ENCODE measurements at places on chromosomes 3 and 15.

DNA sequence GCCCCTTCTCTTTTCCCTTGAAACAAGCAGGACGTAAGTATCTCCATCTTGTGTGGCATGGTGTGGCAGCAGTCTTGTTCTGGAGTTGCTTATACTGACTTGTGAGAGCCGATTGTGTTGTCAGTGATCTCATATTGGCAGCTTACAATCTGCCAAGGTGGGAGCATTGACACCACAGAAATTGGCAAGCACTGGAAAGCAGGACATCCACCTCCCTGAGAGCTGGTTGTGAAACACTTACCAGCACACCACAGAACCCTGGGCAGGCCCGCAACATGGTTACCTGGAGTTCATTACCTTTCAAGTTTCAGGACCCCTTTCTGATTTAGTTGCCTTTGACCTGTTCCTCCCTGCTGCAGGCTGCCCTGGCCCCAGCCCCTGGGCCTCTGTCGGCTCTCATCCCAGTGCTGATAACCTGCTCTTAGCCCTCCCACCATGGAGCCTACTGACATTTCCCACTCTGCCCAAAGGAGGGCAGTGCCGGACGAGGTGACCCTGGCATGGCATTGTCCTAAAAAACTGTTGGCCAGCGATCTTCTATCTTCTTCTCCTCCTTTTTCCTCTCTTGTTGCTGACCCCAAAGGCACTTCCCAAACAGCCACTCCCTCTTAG lies 10.6 kb upstream of the ATP2B2 start:
- no peak for DNase-seq

GRCh38 chr3:182323898-182324297 lies 469.4 kb upstream of the ATP11B start:
- DNase-seq: no peak

DNA sequence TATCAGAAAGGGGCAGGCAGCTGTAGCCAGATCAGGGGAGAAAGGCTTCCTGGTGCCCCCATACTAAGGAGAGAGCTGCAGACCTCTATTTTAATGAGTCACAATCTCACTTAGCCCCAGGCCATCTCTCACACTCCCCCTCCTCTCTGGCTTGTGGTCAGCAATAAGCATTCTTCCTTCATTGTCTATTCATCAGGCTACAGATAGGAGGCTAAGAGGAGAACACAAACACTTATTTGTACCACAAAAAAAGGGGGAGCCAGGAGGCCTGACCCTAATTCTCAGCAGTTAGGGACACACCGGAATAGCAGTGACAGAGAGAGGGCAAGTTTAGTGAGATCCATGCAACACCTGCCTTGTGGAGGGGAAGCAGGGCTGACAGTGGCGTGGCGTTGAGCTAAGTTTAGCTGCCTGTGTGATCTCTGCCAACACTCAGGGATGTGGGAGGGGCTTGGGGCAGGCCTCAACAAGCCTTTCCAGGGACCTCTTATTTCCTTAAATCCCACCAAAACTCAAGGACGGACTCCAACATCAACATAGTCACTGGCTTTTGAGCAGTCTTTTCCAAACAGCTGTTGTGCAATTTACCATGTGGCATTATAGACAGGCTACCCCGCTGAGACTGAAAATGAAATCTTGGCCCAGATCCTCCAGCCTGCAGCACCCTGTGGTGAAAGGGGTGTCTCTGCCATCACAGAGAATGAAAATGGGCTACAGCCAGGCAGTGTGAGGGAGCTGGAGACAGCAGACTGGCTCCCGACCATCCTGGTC lies 191.9 kb upstream of the TSC22D2 start:
- no peak for DNase-seq

- no peak for DNase-seq
These were observed 48.7 kb downstream of the ECT2 start for GRCh38 chr3:172799246-172799645.

DNA sequence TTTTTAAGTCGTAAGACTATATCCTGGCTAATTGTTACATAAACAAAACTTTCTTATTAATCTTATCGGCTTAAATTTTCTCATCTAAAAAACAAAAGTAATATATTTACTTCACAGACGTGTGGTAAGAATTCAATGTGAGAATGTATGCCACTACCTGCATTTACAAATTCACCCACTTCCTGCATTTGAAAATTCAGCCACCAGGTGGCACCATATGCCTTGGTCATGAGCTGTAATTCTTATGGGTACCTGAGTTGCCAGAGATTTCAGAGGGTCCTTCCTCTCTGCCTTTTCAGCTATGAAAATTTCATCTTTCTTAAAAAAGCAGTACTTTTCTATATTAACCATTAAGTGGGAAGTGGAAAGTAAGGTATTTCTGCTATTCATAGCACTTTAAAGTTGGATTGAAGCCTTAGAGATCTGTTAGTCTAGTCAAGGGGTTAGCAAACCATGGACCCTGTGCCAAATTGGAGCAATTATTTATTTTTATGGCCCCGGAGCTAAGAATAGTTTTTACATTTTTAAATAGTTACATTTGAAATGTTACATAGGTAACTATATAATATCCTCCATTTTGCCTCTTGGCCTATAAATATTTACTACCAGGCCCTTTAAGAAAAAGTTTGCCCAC lies 127.8 kb downstream of the HCN4 start:
- DNase-seq: peak; percentile 29

- DNase-seq: no peak
These were observed 273.0 kb downstream of the PLCL2 start for GRCh38 chr3:17157713-17158112.

GRCh38 chr3:3586843-3587646 lies 212.2 kb upstream of the LRRN1 start:
- no peak for DNase-seq

DNA sequence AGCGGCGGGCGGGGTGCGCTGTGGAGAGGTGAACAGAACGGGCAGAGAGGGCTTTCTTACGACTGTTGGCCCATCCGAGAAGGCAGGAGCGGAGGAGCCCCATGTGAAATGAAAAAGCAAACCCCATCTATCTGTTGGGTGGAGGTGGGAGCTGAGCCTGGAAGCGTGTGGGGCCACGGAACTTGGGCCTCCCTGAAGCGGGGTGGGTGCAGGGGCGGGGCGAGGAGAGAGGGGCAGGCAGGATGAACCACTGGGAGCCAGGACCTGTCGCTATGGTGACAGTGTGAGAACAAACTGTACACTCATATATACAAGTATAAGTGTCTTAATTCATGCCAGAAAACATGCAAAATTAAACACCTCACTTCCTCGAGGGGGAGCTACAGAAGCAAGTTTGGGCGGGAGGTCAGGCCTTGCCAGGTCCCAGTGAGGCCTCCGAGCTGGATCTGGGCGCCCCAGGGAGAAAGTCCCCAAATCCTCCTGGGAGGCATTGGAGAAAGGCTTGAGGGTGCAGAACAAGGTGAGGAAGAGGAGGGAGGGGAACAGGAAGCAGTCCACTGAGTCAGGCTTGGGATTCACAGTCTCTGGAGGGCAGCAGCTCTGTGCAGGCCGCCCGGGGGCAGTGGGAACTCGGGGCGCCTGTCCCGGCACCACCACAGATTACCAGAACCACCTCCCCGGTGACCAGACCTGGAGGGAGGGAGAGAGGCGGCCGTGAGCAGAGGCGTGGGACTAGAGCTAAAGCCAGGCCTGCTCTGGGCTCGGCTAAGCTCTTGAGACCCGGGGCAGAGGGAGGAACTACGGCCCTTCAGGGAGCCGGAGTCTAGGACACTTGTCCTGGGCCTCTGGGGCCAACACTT lies 34.8 kb downstream of the RBPMS2 start:
- DNase-seq: no peak

GRCh38 chr3:169675091-169675490 lies 11.6 kb upstream of the MECOM start:
- no peak for DNase-seq

DNA sequence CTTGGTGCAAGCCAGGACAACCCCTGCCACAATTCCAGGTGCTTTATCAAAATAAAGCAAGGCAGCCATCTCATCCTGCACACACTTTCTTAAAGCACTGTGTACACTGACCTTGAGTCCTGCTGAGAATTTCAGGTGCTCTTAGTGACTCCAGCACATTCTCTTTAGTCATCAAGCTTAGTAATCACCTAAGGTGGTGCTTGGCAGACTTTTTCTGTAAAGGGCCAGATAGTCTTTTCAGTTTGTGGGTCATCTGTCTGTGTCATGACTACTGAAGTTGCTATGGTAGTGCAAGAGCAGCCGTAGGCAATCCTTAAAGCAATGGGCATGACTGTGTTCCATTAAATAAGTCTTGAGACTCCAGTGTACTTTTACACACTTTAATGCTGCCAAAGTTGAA lies 36.4 kb downstream of the RIOX2 start:
- no peak for DNase-seq

- DNase-seq: no peak
These were observed 298.2 kb downstream of the UBE2E2 start for GRCh38 chr3:23501201-23501802.

GRCh38 chr3:44862226-44862637 lies 520 bp downstream of the TMEM42 start:
- DNase-seq: no peak

- no peak for DNase-seq
These were observed 194.7 kb downstream of the LPP start for GRCh38 chr3:188348435-188349244.

- no peak for DNase-seq
These were observed 1.0 kb downstream of the ZFAND6 start for GRCh38 chr15:80060356-80061006.

DNA sequence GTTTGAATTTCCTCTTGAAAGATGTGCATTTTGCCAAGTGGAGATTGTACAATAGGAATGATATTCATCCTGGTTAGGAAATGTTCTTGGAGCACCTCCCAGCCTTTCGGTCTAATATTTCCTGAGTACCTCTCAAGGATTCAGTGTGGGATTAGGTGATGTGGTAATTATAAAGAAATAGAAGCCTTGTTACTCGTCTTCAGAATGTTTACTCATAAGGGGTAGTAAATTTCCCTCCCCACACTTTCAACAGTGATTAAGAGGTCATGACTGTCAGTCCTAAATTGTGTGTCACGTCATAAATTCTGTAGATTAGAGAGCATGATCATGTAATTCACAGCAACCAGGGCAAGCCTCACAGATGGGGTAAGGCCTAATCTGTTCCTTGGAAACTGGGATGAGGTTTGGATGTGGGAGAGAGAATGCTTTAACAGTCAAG lies 633.1 kb upstream of the TBL1XR1 start:
- no peak for DNase-seq

DNA sequence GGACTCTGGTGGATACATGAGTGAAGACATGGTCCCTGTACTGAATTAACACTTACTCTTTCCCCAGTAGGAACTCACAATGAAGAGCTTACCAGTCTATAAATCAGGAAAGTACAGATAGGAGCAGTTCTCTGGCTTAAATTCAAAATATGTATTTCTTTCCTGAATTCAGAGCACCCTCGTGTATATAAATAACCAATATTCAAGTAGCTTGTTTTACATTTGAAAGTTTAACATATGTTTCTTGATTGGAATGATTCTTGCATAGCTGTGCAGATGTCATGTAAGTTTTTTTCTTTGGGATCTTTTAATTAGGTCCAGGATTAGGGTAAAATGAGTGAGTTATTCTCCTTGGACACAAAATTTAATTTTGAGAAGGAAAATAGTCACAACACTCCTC lies 14.8 kb upstream of the TMPRSS7 start:
- DNase-seq: no peak

DNA sequence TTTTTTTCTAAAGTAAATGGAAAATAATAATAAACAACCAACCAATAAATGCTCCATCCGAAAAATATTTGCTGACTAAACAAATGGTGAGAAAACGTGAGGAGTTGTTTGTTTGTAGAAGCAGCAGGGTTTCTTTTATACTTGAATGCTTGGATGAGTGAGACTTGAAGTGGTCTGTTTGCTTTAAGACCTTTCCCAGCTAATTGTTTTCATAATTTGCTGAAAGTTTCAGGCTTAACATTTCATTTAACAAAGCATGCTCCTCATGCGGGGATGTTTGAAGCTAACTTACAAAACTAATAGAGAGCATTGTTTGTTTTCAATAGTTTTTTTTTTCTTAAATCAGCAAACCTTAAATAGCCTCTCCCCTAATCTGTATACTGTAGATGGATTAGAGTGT lies 484.6 kb downstream of the ROBO2 start:
- DNase-seq: no peak

DNA sequence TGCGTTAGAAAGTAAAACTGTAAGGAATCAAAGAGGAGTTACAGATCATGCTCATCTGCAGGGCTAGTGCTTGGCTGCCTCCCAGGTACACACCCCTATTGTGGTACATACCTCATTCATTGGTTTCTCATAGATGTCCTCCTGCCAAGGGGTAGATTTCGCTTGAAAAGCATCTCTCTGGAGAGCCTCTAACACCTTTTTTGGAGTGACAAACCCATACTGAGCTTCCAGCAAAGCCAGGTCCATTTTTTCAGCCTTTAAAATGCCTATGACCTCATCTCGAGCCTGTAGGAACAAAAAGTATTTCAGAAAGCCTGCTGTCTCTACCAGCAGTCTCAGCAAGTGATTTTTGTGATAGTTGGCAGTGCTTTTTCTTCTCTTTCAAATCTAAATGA lies 112.1 kb downstream of the CMSS1 start:
- no peak for DNase-seq

DNA sequence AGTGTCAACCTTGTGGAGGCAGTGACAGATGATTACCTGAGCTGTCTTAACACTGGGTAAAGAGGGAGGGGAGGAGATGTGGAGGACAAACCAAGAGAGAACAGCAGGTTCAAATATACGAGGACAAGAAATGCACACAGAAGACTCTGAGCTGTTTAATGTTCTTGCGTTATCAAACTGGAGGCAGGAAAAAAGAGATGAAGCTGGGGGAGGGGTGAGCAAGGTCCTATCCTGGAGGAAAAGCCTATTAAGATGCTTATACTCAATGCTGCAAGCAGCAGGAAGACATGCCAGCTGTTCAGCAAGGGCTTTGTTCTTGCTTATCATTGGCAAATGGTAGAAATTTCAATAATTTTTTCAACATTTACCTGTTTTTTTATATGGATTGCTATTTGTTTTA lies 345.7 kb upstream of the TRIM42 start:
- no peak for DNase-seq

GRCh38 chr3:115252679-115253078 lies 105.6 kb upstream of the ZBTB20 start:
- no peak for DNase-seq

DNA sequence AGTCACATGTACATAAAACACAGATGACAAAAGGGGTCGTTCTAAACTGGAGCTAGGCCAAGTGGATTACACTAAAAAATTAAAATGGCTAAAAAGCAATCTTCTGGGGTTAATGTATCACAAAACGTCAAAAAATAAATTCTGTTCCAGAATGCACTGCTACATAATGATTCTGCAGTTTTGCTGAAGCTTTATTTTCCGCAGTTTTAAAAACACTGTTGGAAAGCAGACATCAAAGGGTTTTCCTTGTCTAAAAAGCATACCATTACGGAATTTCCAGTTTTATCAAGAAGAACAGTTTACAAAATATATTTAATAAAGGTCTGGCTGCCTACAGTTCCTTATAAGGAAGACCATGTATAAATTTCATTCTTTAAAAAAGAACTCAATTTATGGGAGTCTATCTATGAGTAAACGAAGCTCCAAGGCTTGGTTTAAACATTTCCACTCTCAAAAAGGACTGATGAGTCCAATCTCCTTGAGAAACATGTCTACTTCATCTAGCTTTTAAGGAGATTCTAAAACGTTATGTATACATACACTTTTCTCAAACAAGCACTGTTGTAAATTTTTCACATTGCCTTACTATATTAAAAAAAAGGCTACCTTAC lies 1.3 kb downstream of the DMXL2 start:
- DNase-seq: no peak

Measured in activated naive CD4-positive, alpha-beta T cell (primary cell).